ENCODE measurements at places on chromosomes 5 and 9.

- no peak for DNase-seq
Measured at GRCh38 chr9:133547116-133547515, 12.6 kb downstream of the ADAMTSL2 start.

DNA sequence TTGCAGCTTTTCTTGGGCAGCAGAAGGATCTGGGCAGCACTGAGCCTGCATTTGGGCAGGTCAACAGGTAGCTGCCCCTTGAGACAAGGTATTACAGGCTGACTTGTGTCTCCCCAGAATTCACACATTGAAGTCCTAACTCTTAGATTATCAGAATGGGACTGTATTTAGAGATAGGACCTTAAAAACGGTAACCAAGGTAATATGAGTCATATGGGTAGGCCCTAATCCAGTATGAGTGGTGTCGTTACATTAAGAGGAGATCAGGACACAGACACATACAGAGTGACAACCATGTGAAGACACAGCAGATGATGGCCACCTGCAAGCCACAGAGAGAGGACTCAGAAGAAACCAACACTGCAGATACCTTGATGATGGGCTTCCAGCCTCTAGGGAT, 3.2 kb downstream of the C1QTNF2 start:
- DNase-seq: no peak

DNA sequence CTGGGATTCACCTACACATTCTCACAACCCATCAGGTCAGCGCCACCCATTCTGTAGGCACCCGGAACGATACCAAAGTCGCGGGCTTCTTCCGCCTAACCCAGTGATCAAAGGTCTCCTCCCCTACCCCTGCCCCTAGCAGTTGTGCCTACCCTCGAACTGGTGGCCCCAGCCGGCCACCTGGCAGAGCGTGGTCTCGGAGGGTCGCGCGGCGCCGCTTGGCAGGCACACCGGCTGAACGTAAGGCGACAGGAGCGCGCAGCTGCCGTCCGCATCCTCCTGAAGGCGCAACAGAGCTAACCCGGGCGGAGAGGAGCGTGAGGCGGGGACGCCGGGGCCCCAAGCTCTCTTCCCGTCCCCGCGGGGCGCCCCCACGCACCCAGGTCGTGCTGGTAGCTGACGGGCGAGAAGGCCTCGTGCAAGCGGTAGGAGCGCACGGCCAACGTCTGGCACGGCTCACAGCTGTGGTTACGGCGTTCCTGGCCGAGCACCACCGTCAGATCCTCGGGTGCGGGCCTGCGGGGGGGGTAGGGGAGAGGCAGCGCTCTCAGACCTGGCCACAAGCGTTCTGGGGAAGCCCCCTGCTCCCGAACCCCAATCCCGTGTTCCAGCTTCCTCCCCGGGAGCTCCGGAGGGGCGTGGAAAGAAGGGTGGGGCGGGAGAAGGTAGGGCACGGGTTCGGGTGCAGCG, 2.8 kb upstream of the PFN3 start:
- DNase-seq: peak; percentile 70

DNA sequence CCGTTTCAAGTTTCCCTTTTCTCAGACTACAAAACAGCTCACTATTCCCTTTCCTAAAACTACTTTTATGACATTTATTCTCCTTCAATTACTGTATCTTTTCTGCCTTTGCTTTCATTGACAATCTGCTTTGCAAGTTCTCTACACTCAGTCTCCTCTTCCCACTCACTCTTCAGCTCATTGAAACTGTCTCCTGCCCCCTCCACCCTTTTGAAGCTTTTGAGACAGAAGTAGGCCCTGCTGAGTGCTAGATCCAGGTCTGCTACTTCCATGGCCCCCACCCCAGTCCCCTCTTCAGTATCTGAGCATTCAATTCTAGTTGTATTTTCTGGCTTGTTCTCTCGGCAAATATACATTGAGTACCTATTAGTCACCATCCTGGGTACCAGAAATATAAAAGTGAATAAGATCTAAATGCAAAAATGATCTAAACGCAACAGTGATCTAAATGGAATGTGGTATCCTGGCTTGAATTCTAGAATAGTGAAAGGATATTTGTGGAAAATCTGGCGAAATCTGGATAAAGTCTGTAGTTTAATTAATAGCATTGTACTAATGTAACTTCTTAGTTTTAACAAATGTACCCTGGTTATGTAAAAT, 58.4 kb downstream of the OR2K2 start:
- DNase-seq: no peak

DNA sequence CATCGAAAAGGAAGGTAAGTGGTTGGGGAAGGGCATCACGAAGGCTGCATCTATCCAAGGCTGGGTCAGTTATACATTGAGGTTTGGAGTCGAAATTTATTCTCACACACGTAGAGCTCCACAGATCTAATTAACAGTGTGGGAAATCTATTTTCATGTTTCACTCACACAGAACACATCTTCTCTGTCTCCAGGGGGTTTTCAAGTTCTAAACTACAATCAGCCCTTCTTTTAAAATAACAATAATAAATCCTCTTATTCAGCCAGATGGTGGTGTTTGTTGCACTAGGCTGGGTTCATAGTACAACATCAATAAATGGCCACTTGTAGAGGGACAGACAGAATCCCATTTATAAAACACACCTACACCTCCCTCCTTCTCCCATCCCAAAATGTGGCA, 174.5 kb upstream of the KLF9 start:
- no peak for DNase-seq

- DNase-seq: no peak
Measured at GRCh38 chr5:34580983-34581382, 75.1 kb upstream of the RAI14 start.

DNA sequence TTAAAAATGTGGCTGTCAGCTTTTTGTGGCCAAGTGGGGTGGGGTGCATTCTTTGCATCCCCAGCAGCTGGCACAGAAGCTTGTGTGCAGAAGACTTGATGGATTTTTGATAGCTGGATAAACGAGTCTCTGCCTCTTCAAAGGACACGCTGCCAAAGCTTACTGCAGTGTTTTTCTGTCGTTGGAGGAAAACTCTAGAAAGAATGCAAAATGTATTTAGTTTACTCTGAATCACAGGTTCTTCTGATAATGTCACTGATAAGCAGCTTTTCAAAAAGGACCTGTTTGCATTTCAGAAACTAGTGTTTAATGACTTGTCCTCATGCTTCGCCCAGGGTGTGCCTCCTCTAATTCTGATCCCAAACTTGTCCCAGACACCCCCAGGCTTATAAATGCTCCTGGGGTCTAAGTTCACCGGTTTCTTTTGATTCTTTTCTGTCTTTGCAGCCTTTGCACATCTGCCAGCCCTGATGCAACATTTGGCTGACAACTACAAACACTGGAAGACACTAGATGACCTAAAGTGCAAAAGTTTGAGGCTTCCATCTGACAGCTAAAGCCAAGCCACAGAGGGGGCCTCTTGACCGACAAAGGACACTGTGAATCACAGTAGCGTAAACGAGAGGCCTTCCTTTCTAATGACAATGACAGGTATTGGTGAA, 66.0 kb downstream of the WDR41 start:
- no peak for DNase-seq

DNA sequence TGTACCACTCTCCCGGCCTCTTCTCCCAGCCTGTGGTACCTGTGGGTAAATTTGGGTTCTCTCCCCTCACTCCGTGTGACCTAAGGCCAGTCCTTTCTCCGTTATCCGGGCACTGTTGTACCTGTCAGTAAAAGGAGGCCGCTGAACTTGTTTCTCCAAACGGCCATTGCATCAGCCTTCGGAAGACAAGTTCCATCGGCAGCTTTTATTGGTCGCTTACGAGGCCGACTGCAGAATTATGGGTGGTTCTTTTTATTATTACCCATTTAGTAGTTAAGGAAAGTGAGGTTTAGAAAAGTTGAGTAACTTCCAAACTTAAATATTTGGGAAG, 558 bp downstream of the GRPEL2 start:
- no peak for DNase-seq

GRCh38 chr9:71058660-71059059, 62.8 kb downstream of the TRPM3 start:
- no peak for DNase-seq

Measured in GM13977 (cell line).